ENCODE measurements at places on chromosomes 7 and 10. TPM values are rescaled to one million over a fixed set of nuclear protein-coding genes. Genes with fewer than 3 reads are reported as not detected.
A peak's percentile ranks its signal among the peaks of the same experiment; 100 is the strongest.

DNA sequence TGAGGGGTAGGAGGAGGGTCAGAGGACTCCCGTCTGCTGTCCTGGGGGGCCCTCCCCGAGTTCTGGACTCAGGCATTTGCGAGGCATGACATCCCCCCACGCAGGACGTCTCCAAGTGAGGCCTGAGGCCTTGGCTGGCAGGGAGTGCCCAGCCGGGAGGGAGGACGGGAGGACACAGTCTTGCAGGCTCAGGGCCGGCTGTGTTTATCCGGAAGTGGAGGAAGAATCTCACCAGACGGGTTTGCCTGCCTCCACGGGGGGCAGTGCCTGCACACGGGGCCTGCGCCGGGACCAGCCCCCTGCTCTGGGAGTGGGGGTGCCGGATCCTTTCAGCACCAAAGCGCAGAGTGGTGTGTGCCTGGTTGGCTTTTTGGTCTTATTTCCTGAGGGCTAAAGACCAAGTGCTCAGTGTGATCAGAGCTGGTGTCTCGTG lies 10.9 kb downstream of the PWWP2B start:
- no peak for DNase-seq

DNA sequence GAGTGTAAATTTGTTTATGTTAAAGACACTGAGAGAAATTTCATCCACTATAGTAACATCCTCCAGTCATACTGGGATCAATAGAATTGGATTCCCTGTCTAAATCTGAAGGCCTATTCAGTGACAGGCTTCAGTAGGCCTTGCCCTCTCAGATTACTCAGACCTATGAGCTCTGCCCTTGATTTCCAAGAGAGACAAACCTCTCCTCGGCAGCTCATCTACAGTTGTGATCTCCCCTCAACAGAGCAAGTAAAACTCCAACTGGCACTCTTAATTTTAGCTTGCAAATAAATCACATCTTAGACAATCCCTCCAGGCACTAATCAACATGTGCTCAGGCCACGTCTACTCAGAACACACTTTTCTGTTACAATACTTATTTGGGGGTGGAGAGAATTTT lies 1191.4 kb upstream of the PHF14 start:
- DNase-seq = no peak

GRCh38 chr7:156579566-156579965 lies 61.0 kb upstream of the RNF32 start:
- no peak for DNase-seq

GRCh38 chr7:92765725-92766124 lies 70.6 kb downstream of the CDK6 start:
- DNase-seq = no peak

DNA sequence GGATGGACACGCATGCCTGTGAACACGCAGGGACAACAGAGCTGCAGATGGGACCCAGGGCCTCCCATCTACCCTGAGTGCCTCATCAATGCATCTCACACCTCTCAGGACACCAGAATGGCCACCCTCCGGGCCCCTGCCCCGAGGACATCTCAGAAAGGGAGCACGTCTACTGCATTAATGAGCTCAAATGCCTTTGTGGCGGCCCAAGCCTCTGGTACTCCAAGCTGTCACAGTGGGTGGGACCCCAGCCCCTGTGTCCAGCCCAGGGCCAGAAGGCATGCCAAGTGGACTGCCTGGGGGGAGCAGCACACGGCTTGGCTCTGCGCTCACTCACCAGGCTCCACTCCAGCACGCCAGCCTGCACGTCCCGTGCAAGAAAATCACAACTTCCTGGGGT lies 52.0 kb downstream of the TCERG1L start:
- no peak for DNase-seq

DNA sequence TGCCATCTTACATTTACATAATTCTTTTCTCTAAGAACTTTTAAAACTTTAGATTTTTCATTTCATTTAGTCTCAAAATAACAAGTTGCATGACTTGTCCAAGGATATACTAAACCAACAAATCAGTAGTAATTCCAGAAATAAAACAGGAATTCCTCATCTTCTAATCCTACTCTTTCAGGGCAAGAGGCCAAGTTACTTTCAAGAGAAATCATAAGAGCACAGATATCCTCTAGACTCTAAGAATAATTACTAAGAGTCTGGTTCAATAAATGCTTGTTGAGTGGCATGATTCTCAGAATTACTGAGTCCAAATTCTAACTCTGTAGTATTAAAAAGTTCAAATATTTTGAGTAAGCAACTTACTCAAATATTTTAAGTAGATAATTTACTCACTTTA lies 12.9 kb downstream of the PDZD8 start:
- DNase-seq = no peak

DNA sequence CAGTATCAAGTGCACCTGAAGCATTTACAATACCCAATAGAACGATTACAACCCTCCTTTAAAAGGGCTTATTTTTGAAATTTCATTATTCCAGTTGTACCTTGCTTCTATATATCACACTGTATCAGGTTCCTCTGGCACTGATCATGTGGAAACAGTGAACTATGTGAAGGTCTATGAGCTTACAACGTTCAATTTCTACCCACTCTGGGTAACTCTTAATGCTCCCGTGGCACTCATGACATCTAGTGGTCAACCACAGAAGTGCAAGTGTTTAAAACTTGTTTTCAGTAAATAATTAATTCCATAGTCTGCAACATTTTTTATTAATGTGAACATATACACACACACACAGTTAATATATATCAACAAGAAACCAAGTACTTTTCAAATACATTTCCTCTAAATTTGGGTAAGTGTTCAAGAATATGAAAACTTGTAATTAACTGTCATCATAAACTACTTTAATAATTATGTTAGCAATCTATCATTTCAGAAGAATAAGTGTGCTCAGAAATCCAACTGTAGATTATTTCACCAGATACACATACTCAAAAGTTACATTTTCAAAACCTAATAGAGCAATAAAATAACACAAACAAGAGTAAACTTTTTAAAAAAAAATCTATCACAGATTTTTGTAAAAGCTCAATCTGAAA lies 61.0 kb downstream of the MPP7 start:
- DNase-seq = no peak

GRCh38 chr10:66673071-66673470 lies 252.8 kb upstream of the LRRTM3 start:
- DNase-seq = no peak

DNA sequence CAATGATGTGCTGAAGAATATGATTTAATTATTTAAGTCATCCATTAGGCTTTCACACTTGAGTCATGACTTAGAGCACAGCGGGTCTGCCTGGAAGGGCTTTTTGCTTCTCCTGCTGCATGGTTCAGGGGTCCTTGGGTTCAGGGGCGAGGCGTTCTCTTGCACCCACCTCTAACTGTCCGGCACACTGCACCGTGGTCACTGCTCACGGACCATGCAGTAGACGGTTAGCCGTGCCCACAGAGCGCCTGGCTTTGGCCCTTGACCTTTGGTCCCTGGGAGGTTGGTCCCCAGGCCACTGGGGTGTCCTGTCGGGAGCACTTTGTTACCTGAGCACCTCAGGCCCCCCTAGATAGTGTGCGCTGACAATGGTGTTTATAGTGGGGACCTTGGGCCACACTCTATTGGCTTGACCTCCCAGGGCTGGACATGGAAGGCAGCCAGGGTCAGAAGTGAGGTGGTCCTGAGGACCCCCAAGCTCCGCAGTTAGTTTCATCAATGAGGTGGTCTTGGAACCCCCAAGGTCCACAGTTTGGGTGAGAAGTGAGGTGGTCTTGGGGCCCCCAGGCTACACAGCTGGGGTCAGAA lies 110.6 kb downstream of the ACTR3B start:
- no peak for DNase-seq

DNA sequence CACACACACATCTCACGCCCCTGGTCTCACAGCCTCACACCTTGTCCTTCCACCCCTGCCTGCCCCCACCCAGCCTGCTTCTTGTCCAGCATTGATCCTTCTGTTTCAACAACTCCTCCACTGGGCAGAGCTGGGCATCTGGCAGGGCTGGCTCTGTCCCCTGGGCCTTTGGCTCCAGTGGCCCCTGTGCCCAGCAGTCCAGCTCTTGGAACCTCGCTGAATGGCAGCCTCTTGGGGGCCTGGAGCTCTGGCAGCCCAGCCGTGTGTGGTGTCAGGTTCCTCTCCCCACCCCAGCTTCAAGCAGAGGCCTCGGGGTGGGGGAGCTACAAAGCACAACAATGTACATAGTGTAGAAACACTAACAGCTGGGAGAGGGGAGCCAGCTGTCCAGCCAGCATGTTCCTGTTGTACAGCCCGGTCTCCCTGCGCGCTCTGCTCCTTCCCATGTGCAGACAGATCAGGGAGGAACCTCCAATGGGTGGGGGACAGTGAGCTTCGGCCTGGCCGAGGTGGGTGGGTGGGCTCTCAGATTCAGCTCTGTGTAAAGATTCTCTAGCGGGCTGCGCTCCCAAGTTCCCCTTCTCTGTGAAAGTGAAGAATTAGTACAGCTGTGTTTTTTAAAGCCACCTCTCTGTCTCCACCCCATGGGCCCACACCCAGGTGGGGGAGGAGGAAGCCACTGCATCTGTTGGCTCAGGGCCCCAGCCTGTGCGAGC lies 19.4 kb downstream of the ZMIZ2 start:
- peak; percentile 85 for DNase-seq

DNA sequence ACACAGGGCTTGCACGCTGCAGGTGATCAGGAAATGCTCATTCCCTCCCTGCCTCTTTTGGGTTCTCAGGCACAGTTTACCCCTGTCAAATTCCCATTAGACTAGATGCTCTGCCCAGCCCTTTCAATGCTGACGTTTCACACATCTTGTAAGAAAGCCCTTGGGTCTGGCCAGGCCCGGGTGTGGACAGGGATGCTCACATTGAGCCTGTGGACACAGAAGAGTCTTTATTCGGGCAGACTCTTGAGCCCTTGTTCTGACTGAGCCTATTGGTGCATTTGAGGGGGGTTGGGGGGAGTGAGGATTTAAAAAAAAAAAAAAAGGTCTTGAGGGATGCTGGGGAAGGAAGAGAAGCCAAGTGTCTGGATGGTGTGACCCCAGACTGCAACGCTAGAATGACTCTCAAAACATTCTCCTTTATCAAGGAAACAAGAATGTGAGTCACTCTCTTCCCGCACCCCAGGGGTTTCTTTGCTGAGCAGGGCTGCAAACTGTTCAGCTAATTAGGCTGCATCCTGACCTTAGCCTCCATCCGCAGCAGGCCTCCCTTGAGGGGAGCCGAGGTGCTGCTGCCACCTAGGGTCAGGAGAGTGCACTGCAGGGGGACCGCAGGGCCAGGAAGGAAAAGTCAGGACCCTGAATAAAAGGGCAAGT lies 53.6 kb upstream of the TMEM72 start:
- no peak for DNase-seq

- DNase-seq = no peak
Observed at GRCh38 chr10:103457176-103457712, 1.5 kb downstream of the CALHM1 start.

DNA sequence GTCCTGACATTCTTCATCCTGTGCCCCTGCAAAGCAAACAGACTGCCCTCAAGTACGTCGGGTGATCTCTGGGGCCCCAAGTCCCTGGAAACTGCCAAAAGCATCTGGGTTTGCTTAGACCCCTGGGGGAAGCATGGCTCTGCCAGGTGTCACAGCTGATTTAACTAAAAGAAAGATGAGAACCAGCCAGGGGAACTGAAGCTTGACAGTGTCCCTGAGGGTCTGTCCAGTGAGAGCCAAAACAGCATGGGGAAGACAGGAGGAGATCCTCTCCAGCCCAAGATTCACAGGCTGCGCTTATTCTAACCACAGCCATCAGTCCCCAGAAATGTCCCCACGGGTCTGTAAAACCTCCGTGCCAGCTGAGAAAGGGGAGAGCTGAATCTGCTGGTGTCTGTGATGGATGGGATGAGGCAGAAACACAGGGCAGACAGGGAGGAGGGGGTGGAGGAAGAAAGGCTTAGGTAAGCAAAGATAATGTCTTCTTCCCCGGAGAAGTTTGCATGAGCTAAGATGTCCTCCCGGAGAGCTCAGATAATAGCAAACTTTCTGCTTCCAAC lies 21.3 kb downstream of the CCDC3 start:
- peak; percentile 23 for DNase-seq

DNA sequence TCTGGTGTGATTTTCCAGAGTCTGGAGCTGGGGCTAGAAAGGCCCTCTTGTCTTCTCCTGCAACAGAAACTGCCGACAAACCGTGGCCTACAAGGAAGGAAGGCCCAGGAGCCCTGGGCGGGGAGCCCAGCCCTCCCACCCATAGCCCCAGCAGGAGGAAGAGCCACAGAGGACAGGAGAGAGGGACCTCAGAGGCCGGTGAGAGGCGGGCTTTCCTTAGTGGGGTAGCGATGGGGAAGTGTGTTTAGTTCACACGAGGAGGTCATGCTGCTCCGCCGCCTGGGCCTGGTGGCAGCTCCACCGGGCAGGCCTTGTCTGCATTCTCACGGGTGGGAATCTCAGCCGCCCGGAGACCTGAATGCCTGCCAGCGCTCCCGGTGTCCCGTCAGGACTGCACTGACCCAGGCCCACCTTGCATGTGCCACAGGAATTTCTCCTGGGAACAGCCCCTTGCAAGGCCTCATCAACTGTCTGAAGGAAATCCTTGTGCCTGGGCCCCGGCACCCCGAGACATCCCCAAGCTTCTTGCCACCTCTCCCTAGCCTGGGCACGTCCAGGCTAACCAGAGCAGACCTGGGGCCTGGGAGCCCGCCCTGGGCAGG lies 50.9 kb downstream of the ZNF467 start:
- peak; percentile 62 for DNase-seq

The SYT15B gene
- total RNA-seq = 2.4 TPM

The AKR1C8 gene
- not detected for total RNA-seq

The SPAM1 gene
- total RNA-seq = not detected

The ADAM8 gene
- total RNA-seq = 3.7 TPM

The OPN1SW gene
- total RNA-seq = not detected

The GLCCI1 gene
- 17.1 TPM for total RNA-seq

The ZNF518A gene
- 19.9 TPM for total RNA-seq

The DLX5 gene
- 39.4 TPM for total RNA-seq
